Panc1 (cell line): ENCODE measurements at places on chromosomes 13 and 19. TPM values are rescaled to one million over a fixed set of nuclear protein-coding genes. Genes with fewer than 3 reads are reported as not detected.
A peak's percentile ranks its signal among the peaks of the same experiment; 100 is the strongest.

DNA sequence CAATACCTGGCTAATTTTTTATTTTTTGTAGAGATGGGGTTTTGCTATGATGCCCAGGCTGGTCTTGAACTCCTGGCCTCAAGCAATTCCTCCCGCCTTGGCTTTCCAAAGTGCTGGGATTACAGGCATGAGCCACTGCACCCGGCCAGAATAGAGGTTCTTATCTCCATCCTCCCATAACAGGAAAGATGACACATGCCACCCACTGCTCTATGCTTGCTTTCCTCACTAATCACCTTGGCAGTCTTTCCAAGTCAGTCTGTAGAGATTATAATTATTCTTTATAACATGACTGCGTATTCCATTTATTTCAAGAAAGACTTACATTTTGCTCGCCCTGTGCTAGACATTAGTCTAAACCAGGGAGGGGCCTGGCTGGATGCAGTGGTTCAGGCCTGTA is 6.7 kb downstream of the VAV1 start:
- no peak for DNase-seq
- no peaks in the 10 kb centered on the region for H3K4me1 ChIP-seq
- H3K27ac ChIP-seq = no peak overlapping the region
- H3K27me3 ChIP-seq = no peaks in the 10 kb centered on the region

DNA sequence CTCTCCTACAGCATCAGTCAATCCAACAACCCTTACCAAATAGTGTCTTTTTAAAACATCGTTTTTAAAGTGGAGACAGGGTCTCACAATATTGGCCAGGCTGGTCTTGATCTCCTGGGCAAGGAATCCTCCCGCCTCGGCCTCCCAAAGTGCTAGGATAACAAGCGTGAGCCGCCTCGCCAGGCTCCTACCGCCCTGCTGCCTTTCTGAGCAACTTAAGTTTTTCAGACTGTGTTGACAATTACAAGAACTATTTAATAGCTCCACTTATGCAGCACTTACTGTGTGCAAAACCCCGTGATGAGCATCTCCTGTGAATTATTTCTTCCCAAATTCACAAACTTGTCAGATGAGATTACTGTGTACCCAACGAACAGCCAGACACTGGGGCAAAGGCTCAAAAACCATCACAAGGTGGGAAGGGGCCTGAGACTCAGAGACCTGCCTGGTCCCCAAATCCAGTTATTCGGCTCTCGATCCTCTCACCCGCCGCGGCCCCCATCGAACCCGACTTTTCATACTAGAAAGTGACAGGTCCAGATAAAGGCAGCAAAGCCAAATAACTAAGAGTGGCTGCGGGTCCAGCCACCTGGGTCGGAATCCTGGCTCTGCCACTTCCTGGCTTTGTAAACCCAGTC is 581 bp downstream of the RPL18 start:
- H3K27me3 ChIP-seq = no peaks in the 10 kb centered on the region
- H3K4me1 ChIP-seq = peaks cover 38% of the 10 kb centered on the region
- H3K27ac ChIP-seq = peak overlapping the region; percentile 94
- H3K36me3 ChIP-seq = peaks cover 11% of the 10 kb centered on the region
- H3K4me3 ChIP-seq = peak overlapping the region; percentile 96

DNA sequence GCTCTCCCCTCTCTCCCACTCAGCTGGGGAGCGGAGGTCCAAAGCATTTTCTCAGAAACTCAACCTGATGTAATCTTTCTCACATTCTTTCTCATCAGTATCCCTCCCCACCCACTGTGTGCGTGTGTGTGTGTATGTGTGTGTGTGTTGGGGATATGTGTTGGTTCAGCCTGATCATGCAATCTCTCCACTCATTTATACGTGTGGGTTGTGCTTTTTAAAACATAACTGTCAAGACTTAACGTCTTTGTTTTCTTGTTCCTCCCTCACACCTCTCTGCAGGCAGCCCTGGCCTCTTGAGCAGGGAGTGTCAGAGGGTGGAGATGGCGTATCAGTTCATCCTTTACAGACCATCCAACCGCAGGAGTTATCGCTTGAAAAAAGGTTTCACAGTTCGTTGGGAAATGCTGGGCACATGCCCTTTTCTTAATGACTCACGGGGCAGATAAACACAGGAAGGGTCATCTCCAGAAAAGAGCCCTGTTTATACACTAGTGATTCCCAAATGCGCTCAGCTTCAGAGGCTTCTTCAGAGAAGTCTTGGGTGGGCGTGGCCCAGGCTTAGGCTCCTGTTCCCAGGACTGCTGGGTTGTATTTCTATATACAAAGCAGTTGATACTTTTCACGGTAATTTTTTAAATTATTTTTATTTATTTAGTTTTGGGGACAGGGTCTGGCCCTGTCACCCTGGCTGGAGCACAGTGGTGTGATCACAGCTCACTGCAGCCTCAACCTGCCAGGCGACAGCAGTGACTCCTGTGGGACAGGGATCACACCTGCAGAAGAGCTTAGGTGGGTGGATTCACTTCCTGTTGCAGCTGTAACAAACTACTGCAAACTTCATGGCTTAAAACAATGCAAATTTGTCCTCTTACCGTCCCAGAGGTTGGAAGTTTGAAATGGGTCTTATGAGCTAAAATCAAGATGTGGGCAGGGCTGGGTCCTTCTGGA is 60.3 kb downstream of the CCDC70 start:
- H3K4me3 ChIP-seq = no peak overlapping the region
- no peaks in the 10 kb centered on the region for H3K36me3 ChIP-seq
- no peak overlapping the region for H3K27ac ChIP-seq
- H3K27me3 ChIP-seq = no peaks in the 10 kb centered on the region

DNA sequence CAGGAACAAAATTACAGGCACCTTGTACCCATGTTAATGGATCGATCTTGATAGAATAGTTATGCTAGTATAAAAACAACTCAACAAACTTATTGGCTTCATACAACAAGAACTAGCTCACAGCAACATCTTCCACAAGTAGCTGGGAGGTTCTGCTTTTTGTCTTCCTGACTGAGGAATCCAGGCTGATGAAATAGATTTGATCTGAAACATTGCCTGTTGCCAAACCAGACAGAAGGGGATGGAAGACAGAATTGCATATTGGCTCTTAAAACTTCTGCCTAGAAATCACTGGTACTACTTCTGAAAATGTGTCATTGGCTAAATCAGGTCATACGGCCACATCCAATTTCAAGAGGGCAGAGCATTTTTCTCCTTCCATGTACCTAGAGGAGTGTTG is 267.3 kb downstream of the RFC3 start:
- no peak overlapping the region for H3K27ac ChIP-seq
- H3K36me3 ChIP-seq = no peaks in the 10 kb centered on the region
- no peaks in the 10 kb centered on the region for H3K4me1 ChIP-seq
- no peak for DNase-seq
- H3K4me3 ChIP-seq = no peak overlapping the region

DNA sequence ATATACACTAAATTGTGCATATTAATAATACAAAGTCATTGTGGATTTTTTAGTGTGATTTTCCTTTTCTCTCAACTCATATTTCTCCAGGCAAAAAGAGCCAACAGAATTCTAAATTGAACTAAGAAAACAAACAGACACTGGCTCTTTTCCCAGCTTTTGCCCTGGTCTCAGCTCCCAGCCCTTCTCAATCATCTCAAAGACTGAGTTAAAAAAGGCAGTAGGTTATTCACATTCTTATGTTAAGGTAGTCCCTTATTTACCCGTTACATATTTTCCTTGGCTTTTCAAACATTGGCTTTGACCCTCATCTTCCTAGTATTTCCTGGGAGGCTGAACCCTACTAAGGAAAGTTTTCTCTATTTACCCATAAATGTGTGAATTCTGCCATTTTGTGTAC is 753.6 kb downstream of the LIG4 start:
- H3K27me3 ChIP-seq = no peaks in the 10 kb centered on the region
- no peaks in the 10 kb centered on the region for H3K4me1 ChIP-seq
- no peak overlapping the region for H3K4me3 ChIP-seq
- no peak overlapping the region for H3K27ac ChIP-seq
- no peaks in the 10 kb centered on the region for H3K36me3 ChIP-seq

DNA sequence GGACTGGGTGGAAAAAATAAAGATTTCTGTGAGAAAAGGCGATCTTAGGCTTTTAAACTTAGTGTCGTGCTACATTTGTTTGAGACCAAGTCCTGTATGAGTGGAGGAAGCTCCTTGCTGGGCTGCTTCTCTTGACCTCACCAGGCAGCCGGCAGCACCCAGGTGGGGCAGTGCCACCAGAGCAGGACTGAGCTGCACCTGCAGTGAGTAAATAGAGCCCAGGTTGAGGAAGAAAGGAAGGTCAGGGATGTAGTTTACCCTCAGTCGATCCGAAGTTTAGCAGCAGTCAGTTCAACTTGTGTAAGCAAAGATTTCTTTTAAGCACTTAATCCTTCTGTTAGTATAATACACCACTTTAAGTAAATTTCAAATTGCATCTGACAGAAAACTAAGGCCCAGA is 13.6 kb downstream of the HNRNPM start:
- no peak for DNase-seq
- peak overlapping the region; percentile 88 for H3K27ac ChIP-seq
- no peak overlapping the region for H3K4me3 ChIP-seq
- no peaks in the 10 kb centered on the region for H3K27me3 ChIP-seq

GRCh38 chr13:51993713-51994112 is 17.5 kb downstream of the ATP7B start:
- no peak for DNase-seq
- peaks cover 53% of the 10 kb centered on the region for H3K4me1 ChIP-seq
- H3K27ac ChIP-seq = peak overlapping the region; percentile 85; the same call in 1 of the 2 replicates
- no peaks in the 10 kb centered on the region for H3K36me3 ChIP-seq

DNA sequence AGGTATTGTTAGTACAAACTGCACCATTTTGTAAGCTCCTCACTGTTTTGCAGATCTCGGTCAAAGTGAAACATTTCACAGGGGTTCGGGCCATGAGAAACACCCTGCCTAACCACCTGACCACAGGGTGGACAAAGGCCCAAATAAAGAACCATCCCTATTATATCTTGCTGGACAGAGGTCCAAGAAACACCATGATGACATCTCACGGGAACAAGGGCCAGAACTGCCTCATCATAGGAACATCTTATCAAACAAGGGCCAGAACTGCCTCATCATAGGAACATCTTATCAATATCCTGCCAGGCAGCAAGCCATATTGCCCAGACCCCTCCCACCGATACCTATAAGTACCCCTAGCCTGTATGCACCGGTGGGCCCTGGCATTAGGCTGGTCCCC is 99.7 kb downstream of the PCDH9 start:
- no peaks in the 10 kb centered on the region; the same call in 1 of the 2 replicates for H3K4me1 ChIP-seq
- H3K27ac ChIP-seq = no peak overlapping the region
- H3K36me3 ChIP-seq = no peaks in the 10 kb centered on the region
- H3K27me3 ChIP-seq = no peaks in the 10 kb centered on the region

GRCh38 chr13:20185366-20186056 is 7.2 kb downstream of the GJB2 start:
- DNase-seq = no peak
- H3K4me3 ChIP-seq = no peak overlapping the region
- no peaks in the 10 kb centered on the region for H3K27me3 ChIP-seq
- H3K36me3 ChIP-seq = no peaks in the 10 kb centered on the region; the same call in 1 of the 2 replicates
- no peaks in the 10 kb centered on the region; the same call in 1 of the 2 replicates for H3K4me1 ChIP-seq

- DNase-seq = no peak
- H3K4me3 ChIP-seq = no peak overlapping the region
- H3K36me3 ChIP-seq = no peaks in the 10 kb centered on the region
- no peaks in the 10 kb centered on the region for H3K27me3 ChIP-seq
- H3K27ac ChIP-seq = no peak overlapping the region
- H3K4me1 ChIP-seq = no peaks in the 10 kb centered on the region; the same call in 1 of the 2 replicates
Measured at GRCh38 chr13:98195054-98195791, 18.2 kb upstream of the RNF113B start.

GRCh38 chr13:113532156-113532806 is 41.8 kb upstream of the DCUN1D2 start:
- H3K27me3 ChIP-seq = no peaks in the 10 kb centered on the region
- H3K27ac ChIP-seq = no peak overlapping the region
- no peak overlapping the region for H3K4me3 ChIP-seq
- peaks cover 5% of the 10 kb centered on the region; the same call in 1 of the 2 replicates for H3K36me3 ChIP-seq
- no peaks in the 10 kb centered on the region for H3K4me1 ChIP-seq

DNA sequence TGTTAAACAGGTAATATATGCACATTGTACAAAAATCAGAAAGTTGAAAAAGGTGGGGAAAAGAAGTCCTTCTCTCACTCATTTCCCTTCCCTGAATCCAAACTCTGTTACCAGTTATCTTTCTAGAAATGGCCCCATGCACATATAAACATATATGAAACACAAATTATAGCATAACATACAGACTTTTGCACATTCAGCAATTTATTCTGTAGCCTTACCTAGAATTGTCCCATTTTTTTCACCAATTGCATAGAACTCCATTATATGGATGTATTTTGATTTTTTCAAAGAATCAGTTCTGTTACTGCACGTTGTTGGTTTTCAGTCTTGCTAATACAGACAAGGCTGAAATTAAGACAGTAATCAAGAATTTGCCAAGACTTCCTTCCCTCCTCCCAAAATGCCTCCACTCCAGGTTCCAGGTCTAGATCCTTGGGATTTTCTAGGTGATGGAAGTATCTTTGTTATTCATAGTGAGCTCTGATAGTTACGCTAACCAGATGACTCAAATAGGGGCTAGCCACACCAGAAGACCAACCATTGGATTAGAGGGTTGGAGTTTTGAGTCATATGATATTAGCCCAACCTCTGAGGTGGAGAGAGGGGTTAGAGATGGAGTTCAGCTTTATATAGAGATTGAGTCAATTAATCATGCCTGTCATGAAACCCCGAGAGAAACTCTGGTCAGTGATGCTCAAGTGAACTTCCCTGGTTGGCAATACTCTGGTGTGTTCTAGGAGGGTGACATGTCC is 30.7 kb downstream of the GPR180 start:
- no peaks in the 10 kb centered on the region; the same call in 1 of the 2 replicates for H3K36me3 ChIP-seq
- H3K27me3 ChIP-seq = no peaks in the 10 kb centered on the region
- H3K27ac ChIP-seq = no peak overlapping the region
- no peaks in the 10 kb centered on the region for H3K4me1 ChIP-seq
- no peak overlapping the region for H3K4me3 ChIP-seq

DNA sequence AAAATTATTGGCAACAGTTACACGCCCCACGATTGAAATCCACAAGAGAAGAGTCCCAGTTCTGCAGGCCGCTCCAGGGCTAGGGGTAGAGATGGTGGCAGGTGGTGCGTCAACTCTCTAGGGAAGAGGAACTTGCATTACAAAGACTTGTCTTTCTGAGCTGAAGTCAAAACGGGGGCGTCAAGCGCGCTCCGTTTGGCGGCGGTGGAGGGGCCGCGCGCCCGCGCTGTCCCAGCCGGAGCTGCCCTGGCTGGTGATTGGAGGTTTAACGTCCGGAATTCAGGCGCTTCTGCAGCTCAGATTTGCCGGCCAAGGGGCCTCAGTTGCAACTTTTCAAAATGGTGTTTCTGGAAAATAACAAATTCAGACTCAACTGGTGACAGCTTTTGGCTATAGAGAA is 38.9 kb downstream of the SOX1 start:
- no peaks in the 10 kb centered on the region for H3K4me1 ChIP-seq
- H3K27ac ChIP-seq = no peak overlapping the region
- DNase-seq = no peak
- H3K27me3 ChIP-seq = peaks cover 3% of the 10 kb centered on the region

- H3K27ac ChIP-seq = no peak overlapping the region
- no peaks in the 10 kb centered on the region for H3K27me3 ChIP-seq
- DNase-seq = no peak
- H3K4me3 ChIP-seq = no peak overlapping the region
- no peaks in the 10 kb centered on the region for H3K4me1 ChIP-seq
Measured at GRCh38 chr19:42508892-42509444, 19.3 kb downstream of the CEACAM1 start.

GRCh38 chr19:43618921-43619261 is 538 bp downstream of the ZNF428 start:
- no peaks in the 10 kb centered on the region for H3K4me1 ChIP-seq
- H3K27me3 ChIP-seq = no peaks in the 10 kb centered on the region

Gene ATP7B
- total RNA-seq = 19.6 TPM

Gene NECTIN2
- total RNA-seq = 104 TPM

Gene MBD3L3
- not detected for total RNA-seq

Gene LHB
- 0.39 TPM for total RNA-seq

Gene F7
- not detected for total RNA-seq

Gene CNFN
- total RNA-seq = 4.6 TPM

Gene ZGLP1
- 1.3 TPM for total RNA-seq

Gene KLK7
- total RNA-seq = not detected

Gene DMRTC2
- not detected for total RNA-seq

Gene ATP1A3
- 4.9 TPM for total RNA-seq

Gene CYP4F8
- total RNA-seq = not detected

Gene PTGER1
- total RNA-seq = 2.2 TPM
